ENCODE measurements at places on chromosomes 1 and 21.

GRCh38 chr1:164922585-164922984 lies 363.6 kb downstream of the PBX1 start:
- DNase-seq, result no peak

GRCh38 chr1:27650539-27651175 lies 15.7 kb upstream of the FGR start:
- DNase-seq, result no peak

GRCh38 chr1:215489771-215490565 lies 77.1 kb upstream of the KCTD3 start:
- no peak for DNase-seq

- DNase-seq, result no peak
Observed at GRCh38 chr21:43829161-43829560, 35.9 kb upstream of the AGPAT3 start.

- no peak for DNase-seq
Observed at GRCh38 chr1:48469616-48470480, 2.2 kb downstream of the SPATA6 start.

All from activated naive CD4-positive, alpha-beta T cell (primary cell).